Activated CD4-positive, alpha-beta T cell treated with anti-CD3 and anti-CD28 coated beads, Interleukin-2, amount 50 U/mL, for 24 hours (primary cell): ENCODE measurements at places on chromosomes 1 and 21.

DNA sequence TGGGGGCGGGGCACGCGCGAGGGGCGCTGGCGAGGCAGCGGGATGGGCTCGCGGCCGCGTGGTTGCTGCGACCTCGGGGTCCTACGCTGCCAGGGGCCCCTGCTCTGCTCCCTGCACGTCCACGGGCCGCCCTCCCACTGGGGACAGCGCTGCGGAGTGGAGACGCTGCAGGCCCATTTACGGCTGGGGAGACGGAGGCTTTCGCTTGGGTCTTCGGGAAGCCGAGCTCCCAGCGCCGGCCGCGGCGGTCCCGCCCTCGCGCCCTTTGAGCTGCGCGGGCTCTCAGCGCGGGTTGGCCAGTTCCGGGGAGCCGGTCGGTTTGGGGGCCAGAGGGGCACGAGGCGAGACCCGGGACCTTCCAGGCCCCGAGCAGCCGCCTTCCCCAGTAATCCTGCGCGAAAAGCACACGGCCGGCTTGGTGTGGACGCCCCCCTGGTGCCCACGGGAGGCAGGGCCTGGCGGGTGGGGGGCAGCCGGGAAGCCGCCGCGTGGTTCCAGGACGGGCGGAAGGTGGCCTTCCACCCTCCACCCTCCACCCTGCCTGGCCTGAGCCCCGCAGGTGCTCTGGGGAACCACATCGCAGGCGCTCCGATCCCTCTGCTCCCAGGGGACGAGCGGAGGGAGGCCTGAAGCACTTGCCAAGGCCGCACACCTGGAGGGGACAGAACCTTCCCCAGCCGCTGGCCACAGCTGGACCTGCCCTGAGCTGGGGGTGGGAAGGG, 570 bp upstream of the PEX10 start:
- no peak for DNase-seq

DNA sequence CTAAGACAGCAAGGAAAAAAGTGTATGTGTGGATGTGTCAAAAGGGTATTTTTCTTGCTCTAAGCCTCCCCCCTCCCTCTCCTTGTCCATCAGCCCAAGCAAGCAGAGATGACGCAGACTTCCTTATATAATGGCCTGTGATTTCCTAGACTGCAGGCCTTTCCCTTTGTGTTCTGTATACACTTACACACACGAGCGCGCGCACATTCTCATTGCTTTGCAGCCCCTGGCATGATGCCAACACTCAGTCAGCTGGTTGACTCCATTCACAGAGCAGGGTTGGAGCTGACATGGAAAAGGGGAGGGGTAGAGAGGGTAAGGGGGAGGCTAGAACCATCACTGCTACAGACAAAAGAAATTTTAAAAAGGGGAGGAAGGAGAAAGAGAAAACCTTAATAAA, 41.8 kb downstream of the GATAD2B start:
- peak; percentile 17 for DNase-seq

DNA sequence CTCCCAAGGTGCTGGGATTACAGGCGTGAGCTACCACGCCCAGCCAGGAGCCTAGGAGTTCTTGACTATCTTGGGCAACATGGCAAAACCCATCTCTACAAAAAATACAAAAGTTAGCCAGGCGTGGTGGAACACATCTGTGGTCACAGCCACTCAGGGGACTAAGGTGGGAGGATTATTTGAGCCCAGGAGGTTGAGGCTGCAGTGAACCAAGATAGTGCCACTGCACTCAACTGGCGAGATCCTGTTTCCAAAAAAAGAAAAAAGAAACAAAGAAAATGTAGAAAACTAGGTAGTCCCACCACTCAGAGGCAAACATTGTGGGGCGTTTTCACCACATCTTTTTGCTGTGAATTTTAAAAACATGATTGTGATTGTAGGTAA, 141.3 kb downstream of the ZZZ3 start:
- DNase-seq: no peak

GRCh38 chr21:36297406-36297937, 22.5 kb upstream of the MORC3 start:
- DNase-seq: no peak

GRCh38 chr1:164579381-164579780, 20.4 kb downstream of the PBX1 start:
- DNase-seq: no peak

- DNase-seq: no peak
Observed at GRCh38 chr21:25457411-25457810, 149.9 kb downstream of the MRPL39 start.

DNA sequence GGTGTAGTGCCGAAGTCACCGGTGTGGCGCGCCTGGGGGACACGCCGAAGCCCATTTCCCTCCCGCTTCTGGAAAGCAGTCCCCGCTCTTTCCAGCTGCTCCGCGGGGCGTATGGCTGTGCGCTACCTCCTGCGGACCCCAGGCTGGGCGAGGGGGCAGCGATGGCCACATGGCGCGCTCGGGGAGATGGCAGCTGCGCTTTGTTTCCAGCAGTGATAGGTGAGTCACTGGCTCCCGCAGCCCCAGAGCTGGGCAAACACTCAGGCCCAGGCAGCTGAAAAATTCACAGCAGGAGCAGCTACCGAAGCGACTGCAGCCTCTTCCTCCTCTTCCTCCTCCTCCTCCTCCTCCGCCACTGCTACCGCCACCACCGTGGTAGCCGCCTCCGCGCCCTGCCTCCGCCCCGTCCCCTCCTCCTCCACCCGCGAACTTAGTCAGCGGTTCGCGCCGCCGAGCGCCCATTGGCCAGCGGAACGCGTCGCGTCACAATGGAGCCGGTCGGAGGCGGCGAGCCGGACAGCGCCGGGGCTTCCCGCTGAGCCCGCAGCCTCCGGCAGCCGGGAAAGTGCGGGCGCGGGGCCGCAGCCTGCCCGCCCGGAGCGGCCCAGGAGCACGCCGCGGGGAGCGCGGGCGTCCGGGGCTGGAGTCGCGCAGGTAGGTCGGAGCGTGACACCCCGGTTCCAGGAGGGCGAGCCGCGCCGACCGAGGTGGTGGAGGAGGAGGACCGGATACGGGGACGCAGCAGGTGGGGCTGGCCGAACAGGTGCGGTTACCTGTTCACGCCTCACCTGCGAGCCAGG, at the start of gene LRRC8B:
LRRC8B (plus strand) TSS at position 461 of the 800 bp plus-strand sequence. CDS start 57,822 bp downstream, outside the sequence.
- DNase-seq: peak; percentile 83

GRCh38 chr1:224751624-224752311, 135.7 kb downstream of the CNIH3 start:
- DNase-seq: no peak

- DNase-seq: no peak
Observed at GRCh38 chr21:44051462-44051941, 39.4 kb downstream of the TRAPPC10 start.

GRCh38 chr1:197195100-197195499, 48.6 kb upstream of the ASPM start:
- no peak for DNase-seq

DNA sequence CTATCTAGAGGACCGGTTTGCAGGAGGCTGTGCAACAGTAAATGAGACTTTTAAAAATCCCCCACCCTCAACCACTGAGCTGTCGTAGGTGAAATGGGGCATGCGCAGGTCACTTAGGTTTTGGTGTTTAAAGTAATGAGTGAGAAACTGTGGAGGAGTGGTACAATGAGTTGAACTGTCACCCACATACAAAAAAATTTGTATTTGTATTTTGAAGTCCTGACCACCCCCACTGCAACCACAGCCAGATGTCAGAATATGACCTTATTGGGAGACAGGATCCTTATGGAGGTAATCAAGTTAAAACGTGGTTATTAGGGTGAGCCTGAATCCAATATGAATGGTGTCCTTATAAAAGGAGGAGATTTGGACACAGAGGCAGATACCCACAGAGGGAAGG, 1.6 kb upstream of the IRF6 start:
- no peak for DNase-seq

GRCh38 chr1:24551290-24551959, 4.5 kb upstream of the NCMAP start:
- DNase-seq: no peak

GRCh38 chr1:233865902-233866301, 38.6 kb upstream of the SLC35F3 start:
- DNase-seq: no peak

DNA sequence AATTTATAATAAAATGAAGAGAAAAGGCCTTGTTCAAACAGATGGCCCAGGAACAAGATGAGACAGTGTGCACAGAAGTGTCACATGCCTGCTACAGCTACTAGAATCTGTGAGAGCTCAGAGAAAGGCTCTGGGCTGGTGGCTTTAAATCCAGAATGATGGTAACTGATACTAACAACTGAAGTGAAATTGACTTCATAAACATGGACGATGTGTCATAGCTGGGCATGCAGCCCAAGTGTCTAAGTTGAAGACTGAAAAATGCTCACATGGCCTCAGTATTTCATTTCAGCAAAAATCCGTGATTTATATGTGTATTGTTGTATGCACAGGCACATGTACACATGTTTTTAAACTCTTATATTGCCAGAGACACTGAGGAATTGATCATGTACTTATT, 208.3 kb upstream of the RUNX1 start:
- no peak for DNase-seq

GRCh38 chr1:64917328-64917861, 49.0 kb downstream of the JAK1 start:
- no peak for DNase-seq

DNA sequence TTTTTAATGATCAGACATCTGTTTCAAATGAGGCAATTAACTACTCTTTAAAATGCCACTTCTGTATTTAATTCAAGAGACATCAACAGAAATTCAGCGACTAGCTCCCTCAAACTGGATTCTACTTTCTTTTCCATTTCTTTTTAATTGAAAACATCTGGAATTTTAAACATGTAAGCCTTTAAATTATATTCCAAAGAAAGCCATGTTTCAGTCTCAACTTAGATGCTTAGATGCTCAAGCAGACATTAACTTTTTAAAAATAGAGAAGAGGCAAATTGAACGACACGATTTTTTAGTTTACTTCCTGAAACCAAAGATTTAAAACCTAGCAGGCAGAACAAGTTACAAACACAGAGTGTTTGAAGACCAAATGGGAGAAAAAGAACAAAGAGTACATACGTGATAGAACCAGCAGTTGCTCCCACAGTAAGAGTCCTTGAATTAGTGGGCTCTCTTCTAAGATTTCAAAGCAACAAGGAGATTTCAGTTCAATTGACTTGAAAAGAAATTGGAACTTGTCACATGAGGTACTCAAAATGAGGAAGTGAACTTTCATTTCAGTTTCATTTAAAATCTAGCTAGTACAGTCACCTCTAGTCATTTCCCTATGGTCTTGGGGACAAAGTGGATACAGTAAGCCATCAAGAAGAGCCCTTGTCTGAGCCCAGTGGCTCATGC, at the start of gene CTSS:
CTSS (minus strand) TSS at position 483 of the 681 bp plus-strand sequence. CDS start 1,015 bp downstream, outside the sequence.
- DNase-seq: no peak

DNA sequence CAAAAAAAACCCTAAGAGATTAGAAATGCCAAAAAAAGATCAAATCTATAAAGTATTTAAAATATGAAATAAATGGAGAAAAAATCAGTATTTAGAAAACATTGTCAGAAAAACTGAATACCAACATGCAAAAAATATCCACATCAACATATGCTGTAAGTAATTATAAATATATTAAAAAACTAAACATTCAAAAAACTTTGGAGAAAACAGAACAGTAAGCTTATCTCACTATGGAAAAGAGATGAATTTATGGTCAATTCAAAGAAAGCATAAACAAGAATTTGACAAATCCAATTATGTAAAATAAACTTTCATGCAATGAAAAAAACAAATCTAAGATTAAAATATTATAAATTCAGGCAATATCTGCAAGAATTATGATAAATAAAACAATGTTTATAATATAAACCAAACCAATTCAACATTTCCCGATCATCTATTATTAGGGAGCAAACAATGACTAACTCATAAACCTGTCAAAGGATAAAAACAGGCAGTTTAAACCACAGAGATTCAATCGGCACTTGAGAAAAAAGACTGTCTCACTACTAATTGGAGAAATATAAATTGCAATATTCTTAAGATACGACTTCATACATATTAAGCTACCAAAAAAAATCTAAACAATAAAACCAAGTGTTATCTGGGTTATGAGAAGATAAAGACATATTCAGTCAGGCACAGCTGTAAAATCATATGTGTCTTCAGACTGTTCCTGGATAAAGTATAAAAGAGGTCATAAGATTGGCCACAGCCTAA, 21.8 kb downstream of the EYA3 start:
- DNase-seq: no peak

- no peak for DNase-seq
Observed at GRCh38 chr1:907611-908451, 15.9 kb upstream of the SAMD11 start.

GRCh38 chr1:197312163-197312562, 44.1 kb downstream of the CRB1 start:
- DNase-seq: no peak

GRCh38 chr1:17957588-17958267, 149.9 kb upstream of the IGSF21 start:
- DNase-seq: no peak

DNA sequence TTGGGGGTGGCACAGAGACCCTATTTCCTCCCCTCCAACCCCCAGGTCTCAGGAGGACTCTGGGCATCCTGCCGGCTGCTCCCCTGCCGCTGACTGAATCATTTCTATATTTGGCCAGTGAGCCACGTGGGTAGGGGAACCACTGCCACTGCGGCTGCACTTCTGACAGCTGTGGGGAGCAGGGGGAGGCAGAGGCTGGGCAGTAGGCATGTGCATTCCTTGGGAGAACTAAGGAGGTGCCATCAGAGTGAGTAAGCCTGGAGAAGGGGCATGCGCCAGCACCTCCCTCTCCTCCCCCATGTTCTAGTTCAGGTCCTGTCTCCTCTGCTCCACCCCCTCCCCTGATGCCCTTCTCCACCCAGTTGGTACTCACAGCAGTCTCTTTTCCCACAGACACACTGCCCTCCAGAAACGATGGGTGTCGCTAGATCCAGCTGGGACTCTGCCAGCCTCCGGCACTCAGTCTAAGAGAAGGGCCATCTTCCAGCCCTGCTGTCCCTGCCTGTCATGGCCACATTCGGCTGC, 12.0 kb downstream of the PPFIA4 start:
- no peak for DNase-seq

GRCh38 chr1:182709225-182709764, 24.9 kb upstream of the RGS8 start:
- DNase-seq: no peak

- no peak for DNase-seq
Observed at GRCh38 chr1:12271033-12271432, 41.2 kb downstream of the VPS13D start.

DNA sequence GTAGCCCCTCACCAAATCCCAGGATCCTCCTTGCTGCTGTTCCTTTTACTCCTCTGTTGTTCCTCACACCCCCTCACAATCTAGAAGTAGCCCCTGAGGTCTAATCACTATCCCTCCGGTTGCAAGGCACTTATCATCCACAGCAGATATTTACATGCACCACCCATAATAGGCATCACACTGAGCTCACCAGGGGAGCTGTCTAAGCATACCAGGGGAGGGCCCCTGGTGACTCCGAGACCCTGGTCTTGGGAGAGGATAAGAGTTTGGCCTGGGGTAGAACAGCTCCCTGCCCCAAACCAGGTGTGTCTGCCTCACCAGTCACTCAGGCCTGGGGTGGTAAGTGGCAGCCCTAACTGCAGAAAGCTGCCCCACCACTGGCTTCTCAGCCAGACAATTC, 37.3 kb upstream of the ZC3H12A start:
- no peak for DNase-seq

DNA sequence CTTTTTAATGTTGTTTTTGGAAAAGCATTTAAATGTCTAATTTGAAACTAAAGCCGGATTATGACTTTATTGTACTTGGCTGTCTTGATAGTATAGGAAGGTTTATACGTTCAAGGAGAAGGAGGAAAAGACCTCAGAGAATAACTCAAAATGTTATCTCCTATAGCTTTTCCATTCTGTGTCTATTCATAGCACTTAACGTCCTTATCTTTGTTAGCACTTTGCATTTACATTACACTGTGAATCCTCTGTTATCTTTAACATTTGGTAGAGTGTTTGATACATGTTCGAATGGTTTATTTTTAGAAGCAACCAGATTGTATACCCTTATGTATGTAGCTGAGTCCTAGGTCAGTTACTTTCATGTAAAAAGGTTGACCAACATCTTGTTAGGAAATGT, 50.8 kb upstream of the PODN start:
- no peak for DNase-seq
